ENCODE measurements at places on chromosomes 2 and 18.
A peak's percentile ranks its signal among the peaks of the same experiment; 100 is the strongest.

DNA sequence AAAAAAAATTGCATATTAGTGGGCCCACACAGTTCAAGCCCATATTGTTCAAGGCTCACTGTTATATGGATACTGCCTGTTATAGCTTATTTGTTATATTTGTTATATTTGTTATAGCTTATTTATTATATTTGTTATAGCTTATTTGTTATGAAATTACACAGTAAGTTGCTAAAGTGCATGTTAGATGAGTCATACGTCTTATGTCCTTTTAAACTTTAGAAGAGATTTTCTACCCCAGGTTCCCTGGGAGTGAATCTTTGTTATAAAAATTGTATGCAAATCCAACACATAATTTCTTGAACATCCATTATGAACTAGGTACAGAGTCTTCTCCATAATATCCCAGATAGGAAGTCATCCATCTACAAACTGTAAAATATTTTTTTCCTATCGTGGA, 22.1 kb downstream of the HTR2B start:
- peak; percentile 9 for DNase-seq

DNA sequence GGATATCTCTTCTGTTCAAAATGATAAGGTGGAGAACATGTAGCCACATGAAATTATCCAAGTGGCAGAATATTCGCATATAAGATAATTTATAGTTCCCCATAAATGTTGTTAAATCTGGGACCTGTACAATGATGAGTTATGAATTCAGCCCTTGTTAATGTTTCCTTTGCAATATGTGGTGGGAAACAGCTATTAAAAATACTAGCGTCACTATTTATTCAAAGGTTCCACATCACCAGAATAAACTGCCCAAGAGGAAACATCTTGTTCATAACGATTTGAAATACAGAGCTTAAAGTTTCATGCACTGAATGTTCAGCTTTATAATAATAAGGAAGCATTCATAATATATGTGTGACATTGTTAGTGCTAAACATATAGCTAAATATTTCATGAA, 223.9 kb upstream of the TCF4 start:
- no peak for DNase-seq

DNA sequence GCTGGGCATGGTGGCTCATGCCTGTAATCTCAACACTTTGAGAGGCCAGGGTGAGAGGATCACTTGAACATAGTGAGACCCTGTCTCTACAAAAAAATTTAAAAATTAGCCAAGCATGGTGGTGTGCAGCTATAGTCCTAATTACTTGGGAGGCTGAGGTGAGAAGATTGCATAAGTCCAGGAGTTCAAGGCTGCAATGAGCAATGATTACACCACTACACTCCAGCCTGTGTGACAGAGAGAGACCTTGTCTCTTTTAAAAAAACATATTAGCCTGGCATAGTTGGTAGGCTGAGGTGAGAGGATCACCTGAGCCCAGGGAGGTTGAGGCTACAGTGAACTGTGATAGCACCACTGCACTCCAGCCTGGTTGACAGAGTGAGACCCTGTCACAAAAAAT, 13.7 kb downstream of the TRAPPC8 start:
- no peak for DNase-seq

- no peak for DNase-seq
These were observed 2.0 kb upstream of the GAD1 start for GRCh38 chr2:170814533-170815230.

- DNase-seq: no peak
These were observed 15.2 kb downstream of the G6PC2 start for GRCh38 chr2:168916331-168916675.

DNA sequence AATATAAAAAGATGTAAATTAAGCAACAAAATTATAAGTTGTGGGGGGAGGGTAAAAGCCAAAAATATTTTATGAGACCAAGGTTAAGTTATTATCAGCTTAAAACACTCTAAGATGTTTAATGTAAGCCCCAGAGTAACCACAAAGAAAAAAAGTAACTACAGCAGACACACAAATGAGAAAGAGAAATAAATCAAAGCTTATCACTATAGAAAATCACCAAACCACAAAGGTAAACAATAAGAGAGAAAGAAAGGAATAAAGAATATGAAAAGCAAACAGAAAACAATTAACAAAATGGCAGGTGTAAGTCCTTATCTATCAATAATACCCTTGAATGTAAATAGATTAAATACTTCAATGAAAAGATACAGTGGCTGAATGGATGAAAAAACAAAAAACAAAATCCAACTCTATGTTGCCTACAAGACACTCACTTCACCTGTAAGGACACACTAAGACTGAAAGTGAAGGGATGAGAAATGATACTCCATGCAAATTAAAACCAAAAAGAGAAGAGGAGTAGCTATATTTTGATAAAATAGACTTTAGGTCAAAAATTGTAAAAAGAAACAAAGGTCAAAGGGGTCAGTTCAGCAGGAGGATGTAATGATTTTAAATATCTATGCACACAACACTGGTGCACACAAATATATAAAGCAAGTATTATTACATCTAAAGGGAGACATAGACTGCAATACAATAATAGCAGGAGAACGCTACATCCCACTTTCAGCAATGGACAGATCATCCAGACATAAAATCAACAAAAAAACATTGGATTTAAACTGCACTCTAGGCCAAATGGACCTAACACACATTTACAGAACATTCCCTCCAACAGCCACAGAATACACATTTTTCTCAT, 80.7 kb downstream of the PTPN2 start:
- no peak for DNase-seq

DNA sequence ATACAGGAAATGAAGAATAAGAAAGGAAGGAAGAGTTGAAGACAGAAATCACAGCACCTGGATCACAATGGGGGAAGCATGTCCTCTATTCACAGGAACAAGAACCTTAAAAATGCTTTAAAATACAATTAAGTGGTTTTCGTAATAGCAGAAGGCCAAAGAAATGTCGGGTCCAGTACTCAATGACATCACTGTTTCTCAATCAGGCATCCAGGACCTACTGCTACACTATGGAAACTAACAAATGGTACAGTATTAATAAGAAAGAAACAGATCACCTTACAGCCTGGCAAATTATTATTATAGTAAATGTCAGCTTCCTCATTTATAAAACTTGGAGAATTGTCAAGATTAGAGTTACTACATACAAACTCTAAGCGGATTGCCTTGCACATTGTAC, 15.8 kb downstream of the HNRNPLL start:
- DNase-seq: no peak
